ENCODE measurements at places on chromosomes 5 and 9.
A peak's percentile ranks its signal among the peaks of the same experiment; 100 is the strongest.

GRCh38 chr9:95876138-95876444 is 600 bp downstream of the ERCC6L2 start:
- no peak for DNase-seq

DNA sequence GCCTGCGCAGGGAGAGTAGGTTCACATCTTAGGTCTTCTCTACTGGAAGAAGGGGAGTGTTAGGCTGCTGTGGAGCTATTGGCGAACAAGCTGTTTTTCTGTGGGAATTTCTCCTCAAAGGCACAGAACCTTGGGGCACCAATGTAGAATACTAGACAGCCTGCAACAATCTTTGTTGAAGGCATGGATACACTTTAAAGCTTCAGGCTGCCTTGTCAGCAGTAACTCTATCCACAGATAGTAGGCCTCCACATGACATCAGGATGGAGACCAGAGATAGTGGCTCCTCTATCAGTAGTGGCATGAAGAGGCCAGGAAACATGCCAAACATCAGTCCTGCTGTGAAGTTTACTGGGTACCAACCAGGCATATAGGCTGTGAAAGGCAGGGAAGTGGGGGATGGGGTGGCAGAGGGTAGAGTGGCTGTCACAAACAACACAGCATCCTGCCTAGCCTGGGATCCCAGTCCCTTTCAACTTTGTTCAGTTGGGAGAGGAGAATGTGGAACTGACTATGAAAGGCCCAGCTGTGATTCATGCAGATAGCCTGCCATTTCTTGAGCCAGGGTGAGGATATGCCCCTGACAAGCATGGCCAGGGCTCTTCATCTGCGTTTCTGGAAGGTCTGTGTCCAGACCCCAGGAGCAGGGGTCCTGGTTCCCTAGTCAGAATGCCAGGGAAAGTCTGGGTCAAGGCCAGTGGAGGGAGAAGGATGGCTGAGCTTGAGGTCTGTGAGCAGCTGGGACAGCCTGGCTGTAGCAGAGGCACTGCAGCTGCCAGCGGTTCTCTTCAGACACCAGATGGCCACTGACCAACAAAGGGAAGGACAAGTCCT is 1.0 kb upstream of the HK3 start:
- DNase-seq = no peak

- DNase-seq = no peak
Observed at GRCh38 chr9:28899267-28899666, 1326.0 kb upstream of the C9orf72 start.

DNA sequence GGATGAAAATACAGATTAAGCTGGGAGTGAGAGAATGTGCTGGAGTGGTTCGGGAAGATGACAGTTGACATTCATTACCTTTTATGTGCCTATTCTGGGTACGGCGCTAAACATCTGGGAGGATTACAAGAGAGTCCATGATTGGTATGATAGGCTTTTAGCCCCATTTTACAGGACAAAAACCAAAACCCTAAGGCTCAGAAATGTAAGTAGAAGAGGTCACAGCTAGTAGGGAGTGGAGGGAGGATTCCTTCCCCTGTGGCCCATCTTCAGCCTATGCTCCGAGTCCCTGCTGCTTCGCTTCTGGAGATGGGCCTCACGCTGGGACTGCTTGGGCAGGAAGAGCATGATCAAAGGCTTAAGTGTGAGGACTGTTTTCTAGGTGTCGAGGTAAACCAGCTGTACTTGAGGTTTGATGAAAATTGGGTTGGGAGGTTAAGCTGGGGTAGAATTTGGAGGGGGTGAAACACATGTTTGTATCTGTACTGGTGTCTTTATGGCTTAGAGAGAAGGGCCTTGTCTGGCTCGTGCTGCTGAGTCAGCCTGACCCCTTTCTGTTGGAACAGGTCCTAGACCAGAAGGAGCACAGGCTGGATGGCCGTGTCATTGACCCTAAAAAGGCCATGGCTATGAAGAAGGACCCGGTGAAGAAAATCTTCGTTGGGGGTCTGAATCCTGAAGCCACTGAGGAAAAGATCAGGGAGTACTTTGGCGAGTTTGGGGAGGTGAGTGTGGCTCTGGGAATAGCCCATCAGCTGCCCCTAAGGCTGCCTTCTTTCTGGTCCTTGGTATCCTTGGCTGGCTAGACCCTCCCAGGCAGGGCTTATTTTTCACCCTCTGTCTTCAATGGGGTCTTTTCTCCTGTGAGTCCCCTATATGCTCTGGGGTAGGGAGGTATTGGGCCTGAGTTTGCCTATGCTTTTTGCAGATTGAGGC is 2.1 kb downstream of the HNRNPAB start:
- peak; percentile 6 for DNase-seq

- no peak for DNase-seq
Observed at GRCh38 chr9:106403081-106403480, 459.9 kb upstream of the ZNF462 start.

GRCh38 chr9:132372177-132373095 is 17.6 kb upstream of the SETX start:
- no peak for DNase-seq

- no peak for DNase-seq
Observed at GRCh38 chr9:73847536-73847935, 649.6 kb upstream of the RORB start.

DNA sequence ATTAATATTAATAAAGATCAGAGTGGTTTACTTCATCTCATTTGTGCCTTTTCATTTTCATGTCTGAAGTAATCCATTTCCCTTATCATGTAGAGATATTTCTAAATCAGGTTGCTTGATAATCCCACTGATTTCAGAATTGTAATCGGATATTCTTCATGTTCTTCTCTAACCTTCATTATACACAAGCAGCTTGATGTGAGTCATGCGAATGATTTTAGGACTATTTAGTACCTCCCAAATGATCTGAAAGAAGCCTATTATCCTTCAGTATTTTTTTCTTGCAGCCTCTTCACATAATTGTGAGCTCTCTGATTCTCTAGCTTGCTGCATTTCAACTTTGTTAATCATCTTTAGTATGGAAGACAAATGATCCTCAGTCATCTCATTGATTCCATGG is 182.0 kb downstream of the GIN1 start:
- DNase-seq = no peak

DNA sequence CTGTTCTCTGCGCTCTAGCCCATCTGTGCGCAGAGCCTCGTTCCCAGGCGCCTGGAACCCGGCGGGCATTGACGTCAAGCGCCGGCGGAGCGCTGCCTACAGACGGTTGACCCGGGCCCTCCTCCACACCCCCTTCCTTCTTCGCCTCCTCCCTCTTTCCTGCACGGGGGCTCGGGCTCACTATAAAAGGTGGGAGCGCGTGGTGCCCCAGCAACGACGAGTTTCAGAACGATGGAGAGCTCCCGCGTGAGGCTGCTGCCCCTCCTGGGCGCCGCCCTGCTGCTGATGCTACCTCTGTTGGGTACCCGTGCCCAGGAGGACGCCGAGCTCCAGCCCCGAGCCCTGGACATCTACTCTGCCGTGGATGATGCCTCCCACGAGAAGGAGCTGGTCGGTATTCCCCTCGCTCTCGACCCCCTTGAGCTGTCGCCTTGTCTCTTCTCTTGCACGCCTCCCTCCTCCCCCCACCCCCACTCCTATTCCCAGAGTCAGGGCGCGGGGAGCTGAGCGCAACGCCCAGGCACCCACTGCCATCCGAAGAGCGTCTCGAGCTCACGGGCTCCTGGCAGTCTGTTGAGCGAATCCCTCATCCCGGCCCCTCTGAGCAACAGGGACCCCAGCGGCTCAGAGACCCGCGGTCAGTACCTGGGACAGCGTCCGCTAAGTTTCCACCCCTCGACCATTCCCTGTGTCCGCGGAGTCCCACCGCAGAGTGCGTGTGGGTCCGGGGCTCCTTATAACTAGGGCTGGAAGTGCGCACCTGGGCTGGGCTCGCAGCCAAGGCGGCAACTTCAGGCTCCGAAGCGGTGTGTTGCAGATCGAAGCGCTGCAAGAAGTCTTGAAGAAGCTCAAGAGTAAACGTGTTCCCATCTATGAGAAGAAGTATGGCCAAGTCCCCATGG is at the start of gene CARTPT:
Gene CARTPT, plus strand, starts transcription at position 213 of the 902 bp plus-strand sequence. Its CDS starts 19 bp downstream, at position 232.
- DNase-seq = peak; percentile 80

GRCh38 chr5:176151281-176151680 is 86.9 kb upstream of the SIMC1 start:
- DNase-seq = no peak

DNA sequence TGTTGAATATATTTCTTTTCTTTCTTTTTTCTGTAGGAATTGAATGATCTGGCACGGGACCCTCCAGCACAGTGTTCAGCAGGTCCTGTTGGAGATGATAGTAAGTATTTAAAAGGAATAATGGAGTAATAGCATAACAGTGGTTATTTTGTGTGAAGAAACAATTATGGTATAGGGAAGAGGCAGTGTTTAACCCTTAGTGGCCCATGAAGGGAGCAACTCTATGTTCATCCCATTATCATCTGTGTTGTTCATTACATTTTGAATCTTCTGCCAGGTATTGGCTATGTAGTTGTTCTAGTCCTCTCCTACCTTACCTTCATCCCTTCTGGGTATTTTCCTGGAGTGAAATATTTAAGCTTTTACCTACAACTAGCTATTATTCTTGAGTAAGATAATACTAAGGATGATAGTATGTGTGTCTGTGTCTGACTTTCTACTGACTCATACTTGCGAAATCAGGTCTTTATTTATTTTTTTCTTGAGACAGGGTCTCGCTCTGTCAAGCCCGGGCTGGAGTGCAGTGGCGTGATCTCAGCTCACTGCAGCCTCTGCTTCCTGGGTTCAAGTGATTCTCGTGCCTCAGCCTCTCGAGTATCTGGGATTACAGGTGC is 39.3 kb downstream of the UBE2D2 start:
- no peak for DNase-seq

DNA sequence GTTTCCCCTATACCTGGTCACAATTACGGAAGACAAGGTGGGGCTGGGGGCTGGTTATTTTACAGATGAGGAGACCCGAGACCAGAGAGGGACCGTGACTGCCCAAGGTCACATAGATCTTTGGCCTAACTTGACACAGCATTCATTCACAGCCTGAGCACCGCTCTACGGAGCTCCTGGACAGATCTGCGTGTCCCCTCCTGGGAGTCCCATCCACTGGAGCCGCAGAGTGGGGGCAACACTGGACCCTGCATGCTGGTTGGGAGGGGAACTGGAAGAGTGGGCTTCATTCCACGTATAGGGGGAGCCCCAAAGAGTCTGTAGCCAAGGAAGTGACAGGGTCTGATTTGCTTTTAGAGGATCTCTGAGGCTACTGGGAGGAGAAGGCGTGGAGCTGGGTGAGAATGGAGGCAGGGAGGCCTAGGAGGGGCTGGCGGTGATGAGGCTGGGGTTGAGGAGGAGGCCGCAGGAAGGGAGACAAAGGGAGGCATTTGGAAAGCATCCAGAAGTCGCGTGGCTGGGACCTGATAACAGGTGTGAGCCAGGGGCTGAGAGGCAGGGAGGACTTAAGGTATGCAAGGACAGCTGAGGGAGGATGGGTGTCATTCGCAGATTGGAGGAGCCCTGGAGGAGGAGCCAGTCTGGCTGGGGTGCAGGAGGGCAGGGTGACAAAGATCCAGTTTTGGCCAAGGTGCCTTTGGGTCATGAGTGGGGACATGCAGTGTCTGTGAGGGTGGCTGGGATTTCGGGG is 64.3 kb upstream of the IER5L start:
- no peak for DNase-seq

DNA sequence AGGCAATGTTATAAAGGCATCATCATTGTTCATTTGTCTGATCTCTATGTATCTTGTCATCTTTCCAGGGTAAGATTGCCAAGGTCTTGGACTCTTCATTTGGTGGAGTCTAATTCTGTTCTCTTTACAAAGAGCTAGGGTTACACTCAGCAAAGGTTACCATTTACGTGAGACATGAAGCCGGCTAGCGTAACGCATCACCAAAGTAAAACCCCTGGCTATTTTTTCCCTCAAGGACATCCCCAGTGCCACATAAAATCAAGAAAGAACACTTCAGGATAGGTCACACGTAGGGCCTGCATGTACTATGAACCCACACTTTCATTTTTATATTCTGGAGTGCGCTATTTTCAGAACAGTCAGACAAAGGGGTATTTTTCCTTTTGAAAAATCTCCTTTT is 20.0 kb upstream of the MYOT start:
- no peak for DNase-seq

GRCh38 chr9:136571531-136571930 is 25.7 kb upstream of the NOTCH1 start:
- no peak for DNase-seq

GRCh38 chr5:181047921-181048320 is 7.9 kb downstream of the BTNL9 start:
- no peak for DNase-seq

DNA sequence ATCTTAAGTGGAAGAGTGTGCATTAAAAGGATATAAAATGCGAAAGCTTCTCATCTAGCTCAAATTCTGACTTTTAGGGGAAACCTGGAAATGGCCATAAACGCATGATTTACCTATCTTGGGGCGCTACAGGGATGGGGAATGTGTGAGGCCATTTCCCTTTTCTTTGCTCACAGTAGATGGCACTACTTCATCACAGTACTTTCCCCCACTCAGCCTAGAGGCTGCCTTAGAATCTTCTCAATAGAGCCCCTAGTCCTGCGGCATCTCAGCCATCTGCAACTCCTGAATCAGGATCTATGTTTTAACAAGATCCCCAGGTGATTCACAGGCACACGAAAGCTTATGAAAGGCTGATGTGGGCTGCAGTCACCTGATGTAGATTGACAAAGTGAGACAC is 110.8 kb downstream of the LHFPL2 start:
- DNase-seq = peak; percentile 24

GRCh38 chr9:112921549-112921948 is 30.9 kb upstream of the SLC46A2 start:
- DNase-seq = no peak

- DNase-seq = no peak
Observed at GRCh38 chr9:113631871-113632665, 168.5 kb downstream of the RGS3 start.

GRCh38 chr9:22008384-22008716 is 755 bp downstream of the CDKN2B start:
- DNase-seq = no peak

- no peak for DNase-seq
Observed at GRCh38 chr9:90340421-90340820, 302.2 kb downstream of the DIRAS2 start.

DNA sequence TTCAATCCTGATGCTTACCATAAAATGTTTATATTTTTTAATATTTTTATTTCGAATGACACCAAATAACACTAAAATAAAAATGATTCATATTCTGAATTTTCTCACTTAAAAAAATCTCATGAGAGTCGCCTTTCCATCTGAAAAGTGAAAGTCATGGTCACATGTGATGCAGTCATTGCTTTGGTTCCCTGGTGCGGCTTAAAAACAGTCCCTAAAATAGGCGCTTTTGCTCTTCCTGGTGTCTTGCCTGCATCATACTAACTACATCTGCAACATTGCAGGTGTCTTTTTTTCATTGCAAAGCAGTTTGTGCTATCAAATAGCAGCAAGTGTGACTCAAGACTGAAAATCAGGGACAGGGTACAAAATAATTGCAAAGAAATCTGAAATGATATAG is 185.2 kb upstream of the NREP start:
- DNase-seq = no peak

GRCh38 chr5:173412566-173412965 is 84.4 kb upstream of the STC2 start:
- DNase-seq = no peak

- DNase-seq = no peak
Observed at GRCh38 chr9:2936221-2936620, 92.3 kb upstream of the PUM3 start.

GRCh38 chr5:90214991-90215390 is 194.6 kb downstream of the CETN3 start:
- no peak for DNase-seq
